ENCODE measurements at places on chromosomes 13 and 19.

- DNase-seq, result no peak
Measured at GRCh38 chr13:20546556-20546955, 20.4 kb upstream of the IFT88 start.

DNA sequence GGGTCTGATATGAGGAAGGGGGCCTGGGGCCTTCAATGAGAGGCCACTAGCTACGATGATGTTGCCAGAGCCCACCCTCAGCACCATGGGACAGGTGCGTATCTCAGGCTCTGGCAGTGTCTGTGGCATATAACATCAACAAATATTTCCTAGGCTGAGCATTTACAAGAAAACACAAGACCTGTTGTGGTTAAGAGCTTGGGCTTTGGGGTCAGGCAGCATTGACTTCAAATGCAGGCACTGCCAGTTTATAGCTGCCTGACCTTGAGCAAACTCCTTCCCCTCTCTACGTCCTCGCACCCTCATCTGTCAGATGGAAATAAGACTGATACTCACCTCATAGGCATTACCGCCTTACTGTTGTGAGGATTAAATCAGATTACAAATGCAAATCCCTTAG is 156.0 kb downstream of the KATNAL1 start:
- no peak for DNase-seq

GRCh38 chr13:97275776-97276501 is 53.8 kb downstream of the MBNL2 start:
- no peak for DNase-seq

DNA sequence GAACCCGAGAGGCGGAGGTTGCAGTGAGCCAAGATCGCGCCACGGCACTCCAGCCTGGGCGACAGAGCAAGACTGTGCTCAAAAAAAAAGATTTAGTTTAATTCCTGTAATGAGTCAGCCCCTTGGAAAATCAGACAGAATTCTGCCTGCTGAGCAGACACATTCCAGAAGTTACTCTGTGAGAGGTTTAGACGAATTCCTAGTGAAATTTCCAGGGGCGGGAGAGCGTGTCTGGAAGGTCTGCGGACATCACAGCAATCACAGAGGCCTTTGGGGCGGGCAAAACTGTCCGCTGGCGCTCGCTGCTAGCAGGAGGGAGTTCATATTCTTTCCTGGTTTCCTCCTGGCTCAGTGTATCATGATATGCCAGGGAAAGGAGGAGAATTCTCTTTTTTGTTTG is 17.5 kb downstream of the MISP start:
- DNase-seq, result no peak

DNA sequence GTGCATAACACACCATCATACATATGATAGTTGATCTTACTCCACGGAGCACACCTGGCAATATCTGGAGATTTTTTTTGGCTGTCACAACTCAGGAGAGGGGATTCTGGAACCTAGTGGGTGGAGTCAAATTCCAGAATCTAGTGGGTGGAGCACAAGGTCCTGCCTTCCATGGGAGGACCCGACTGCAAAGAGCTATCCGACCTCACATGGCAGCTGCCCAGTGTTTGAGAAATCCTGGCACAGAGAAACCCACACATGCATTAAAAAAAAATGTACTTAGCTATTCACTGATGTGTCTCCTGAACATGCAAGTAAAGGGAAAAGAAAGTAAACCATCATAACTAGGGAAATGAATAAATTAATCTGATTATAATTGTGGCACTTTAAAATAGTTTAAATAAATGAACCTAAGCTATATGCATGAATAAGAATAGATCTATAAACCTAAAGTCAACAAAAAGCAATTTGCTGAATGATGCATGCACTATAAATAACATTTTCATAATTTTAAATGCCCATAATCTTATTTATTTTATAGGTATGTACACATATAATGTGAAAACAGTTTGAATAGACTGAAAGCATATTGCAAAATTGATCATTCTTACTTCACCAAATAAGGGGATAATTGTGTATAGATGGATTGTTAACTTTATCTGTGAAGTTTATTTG is 300.3 kb downstream of the MYO16 start:
- no peak for DNase-seq

GRCh38 chr19:17861542-17862402 is 2.1 kb downstream of the RPL18A start:
- DNase-seq, result no peak

DNA sequence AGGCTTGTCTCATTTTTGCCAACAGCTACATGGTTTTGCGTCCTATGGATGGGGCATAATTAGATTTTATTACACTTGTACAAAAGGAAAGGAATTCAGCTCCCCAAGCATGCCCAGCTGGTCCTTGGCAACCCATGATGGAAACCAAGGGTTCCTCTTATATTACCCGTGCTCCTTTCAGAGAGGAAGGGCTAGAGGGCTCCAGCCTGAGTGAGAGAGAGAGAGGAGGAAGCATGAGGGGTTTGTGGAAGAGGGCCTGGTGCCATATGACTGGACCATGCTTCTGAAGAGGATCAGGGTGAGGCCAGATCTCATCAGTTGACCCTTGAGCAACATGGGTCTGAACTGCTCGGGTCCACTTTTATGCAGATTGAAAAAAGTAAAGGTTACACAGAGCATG is 3.5 kb upstream of the RPS9 start:
- DNase-seq, result no peak

Measured in C1 segment of cervical spinal cord (tissue), 14 donors.